ENCODE measurements at places on chromosomes 4 and X.
A peak's percentile ranks its signal among the peaks of the same experiment; 100 is the strongest.

DNA sequence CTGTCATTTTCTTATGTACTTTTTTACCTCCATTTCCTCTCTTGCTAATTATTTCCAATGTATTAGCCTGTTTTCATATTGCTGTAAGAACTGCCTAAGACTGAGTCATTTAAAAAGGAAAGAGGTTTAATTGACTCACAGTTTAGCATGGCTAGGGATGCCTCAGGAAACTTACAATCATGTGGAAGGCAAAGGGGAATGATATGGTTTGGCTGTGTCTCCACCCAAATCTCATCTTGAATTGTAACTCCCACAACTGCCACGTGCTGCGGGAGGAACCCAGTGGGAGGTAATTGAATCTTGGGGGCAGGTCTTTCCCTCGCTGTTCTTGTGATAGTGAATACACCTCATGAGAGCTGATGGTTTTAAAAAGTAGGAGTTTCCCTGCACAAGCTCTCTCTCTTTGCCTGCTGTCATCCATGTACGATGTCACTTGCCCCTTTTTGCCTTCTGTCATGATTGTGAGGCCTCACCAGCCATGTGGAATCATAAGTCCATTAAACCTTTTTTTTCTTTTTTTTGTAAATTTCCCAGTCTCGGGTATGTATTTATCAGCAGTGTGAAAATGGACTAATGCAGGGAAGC, 870.0 kb upstream of the INTU start:
- no peak for DNase-seq

DNA sequence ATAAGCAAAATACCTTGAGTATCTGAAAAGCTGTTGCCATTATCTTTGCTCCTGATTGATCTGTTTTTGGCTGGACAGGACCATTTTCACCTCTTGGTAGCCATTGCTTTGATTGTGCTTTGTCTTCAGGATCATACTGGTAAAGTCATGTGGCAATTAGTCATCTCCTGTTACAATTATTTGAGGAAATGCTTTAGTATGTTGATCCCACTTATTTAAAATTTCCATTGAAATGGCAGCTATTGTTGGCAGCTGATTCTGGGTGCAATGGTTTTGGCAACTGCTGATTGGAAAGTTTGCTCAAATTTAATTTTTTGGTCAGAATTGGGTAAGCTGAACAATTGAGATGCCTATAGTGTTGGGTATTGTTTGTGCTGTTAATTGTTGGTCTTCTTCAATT, 238.3 kb upstream of the TLL1 start:
- DNase-seq, result no peak

GRCh38 chrX:71622576-71623450, 4.5 kb upstream of the CXCR3 start:
- DNase-seq, result peak; percentile 57

DNA sequence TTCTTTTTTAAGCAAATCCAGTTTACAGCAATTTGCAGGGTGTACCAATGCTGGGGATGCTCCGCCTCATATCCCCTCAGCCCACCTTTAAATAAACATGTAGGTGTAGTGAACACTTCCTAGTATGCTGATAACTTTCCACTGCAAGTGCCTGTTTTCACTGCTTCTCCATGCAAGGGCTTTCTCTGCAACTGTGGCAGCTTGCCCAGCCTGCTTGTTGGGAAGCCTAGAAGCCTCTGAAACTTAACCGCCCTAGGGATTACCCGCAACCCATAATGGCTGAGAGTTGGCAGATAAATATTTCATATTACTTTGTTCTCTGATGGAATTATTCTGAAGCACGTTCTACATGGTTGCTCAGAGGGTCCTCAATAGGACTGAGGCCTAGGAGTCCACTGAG, 253.7 kb upstream of the DDX53 start:
- no peak for DNase-seq

- no peak for DNase-seq
These were observed 28.8 kb upstream of the ENPP6 start for GRCh38 chr4:184246426-184246825.

- no peak for DNase-seq
These were observed 43.6 kb downstream of the DRD5 start for GRCh38 chr4:9825049-9825448.

GRCh38 chr4:119271361-119272085, 50.4 kb downstream of the FABP2 start:
- DNase-seq, result no peak

- DNase-seq, result no peak
These were observed 101.3 kb downstream of the SLC7A11 start for GRCh38 chr4:138140879-138141278.

DNA sequence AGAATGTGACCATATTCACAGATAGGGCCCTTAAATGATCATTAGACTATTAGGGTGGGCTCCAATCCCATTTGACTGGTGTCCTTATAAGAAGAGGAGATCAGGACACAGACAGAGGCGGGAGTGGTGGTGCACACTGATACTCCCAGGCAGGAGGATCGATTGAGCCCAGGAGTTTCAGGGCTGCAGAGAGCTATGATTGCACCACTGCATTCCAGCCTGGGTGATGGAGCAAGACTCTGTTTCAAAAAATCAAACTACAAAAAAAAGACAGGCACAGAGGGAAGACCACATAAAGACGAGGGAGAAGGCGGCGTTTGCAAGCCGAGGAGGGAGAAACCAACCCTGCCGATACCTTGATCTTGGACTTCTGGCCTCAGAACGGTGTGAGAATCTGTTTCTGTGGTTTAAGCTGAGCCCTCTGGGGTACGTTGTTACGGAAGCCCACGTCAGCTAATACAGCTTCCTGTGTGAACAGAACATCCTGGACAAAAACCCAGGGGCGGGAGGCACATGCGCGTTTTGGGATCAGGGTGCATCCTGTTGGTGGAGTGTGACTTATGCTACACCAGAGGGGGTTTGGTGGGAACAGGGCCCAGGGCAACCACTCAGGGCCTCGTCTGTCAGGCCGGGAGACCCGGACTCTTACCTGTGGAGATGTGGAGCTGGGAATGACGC, 211.8 kb upstream of the PSAPL1 start:
- peak; percentile 14 for DNase-seq

- peak; percentile 67 for DNase-seq
These were observed 291.6 kb upstream of the HS3ST1 start for GRCh38 chr4:11720292-11720691.

DNA sequence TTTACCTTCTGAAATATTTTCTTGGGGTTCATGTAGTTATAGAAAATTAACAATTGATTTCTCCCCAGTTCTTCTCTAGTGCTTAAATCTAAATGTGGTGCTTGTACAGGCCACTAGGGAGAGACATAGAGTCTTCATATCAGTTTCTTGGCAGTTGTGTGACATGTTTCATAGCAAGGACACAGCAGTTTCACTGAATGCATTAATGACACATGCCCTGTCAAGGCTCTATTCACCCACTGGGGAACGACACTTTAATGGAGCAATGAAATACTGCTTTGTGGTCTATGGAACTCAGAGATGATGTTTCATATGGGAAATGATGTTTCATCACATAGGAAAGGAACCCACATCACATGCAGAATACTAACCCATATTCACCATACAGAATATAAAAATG, 2.8 kb downstream of the VEGFC start:
- peak; percentile 81 for DNase-seq

GRCh38 chr4:159250751-159251325, 148.0 kb downstream of the RAPGEF2 start:
- no peak for DNase-seq

DNA sequence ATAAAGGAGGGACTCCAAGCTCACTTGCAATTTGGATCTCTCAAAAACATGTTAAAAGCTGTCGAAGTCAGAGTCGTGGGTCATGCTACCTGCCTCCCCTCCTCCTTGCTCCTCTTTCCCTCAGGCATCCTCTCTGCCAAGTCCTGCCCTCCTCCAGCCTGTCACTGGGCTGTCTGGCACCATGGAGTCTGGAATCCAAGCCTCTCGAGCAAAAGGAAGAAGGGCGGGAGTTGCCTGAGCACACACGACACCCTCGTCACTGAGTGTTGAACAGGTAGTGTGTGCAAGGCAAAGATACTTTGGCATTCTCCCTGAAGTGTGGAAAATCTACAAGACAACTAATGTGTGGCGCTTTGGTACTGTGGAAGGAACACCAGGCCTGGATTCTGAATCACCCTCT, 62.2 kb downstream of the HAUS3 start:
- DNase-seq, result no peak

- DNase-seq, result no peak
These were observed 66.8 kb upstream of the UCP1 start for GRCh38 chr4:140635606-140636005.

DNA sequence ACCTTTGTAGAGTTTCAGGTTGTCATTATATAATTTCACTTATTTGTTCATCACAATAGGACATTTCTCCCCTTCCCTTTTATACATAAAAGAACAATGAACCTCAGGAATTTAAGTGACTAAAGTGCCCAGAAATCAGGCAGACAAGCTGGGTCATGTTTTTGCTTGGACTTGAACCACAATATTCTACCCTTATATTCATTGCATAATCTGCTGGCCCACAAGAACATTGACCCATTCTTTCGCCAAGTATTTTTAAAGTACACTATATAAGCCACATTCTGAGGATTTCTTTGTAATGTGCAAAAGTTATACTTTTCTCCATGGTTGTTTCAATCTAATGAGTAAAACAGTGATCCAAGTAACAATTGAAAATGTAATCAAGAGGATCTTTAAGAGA, 637.5 kb upstream of the SLIT2 start:
- DNase-seq, result no peak

- DNase-seq, result no peak
These were observed 161.3 kb upstream of the MAGEB18 start for GRCh38 chrX:25976683-25977310.

DNA sequence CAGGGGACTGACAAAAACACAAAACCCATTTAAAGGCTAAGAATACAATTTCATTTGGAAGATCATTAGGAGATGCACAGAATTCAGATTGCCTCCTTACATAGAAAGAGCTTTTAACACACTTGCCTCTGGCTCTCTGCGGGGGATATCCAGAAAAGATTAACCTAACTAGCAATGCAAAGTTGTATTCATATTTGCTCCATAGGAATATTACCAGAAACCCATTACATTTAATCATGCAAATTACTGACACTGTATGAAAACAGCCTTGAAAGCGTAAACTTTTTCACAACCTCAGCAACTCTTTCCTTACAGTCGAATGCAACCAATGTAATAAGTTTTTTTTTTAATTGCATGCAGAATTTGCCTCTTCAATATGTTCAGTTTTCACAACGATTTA, 1087.3 kb upstream of the PRKX start:
- no peak for DNase-seq

DNA sequence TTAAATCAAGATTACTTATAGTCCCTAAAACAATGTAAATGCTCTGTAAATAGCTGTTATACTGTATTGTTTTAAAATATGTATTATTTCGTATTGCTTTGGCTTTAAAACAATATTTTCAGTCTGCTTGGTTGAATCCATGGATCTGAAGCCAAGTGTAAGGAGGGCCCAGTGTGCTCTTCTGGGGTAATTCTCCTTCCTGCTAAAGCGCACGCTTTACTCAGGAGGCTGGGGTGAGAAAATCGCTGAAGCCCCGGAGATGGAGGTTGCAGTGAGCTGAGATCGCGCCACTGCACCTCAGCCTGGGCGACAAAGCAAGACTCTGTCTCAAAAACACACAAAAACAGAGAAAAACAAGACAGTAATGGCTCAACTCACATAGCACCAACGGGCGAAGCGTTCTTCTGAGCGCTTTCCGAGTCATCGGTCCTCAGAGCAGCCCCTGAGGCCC, 391 bp upstream of the IDUA start:
- no peak for DNase-seq

All from IMR-90 (cell line).